ENCODE measurements at places on chromosomes 11 and 22.

GRCh38 chr22:17678817-17679385 is 40.3 kb downstream of the BCL2L13 start:
- no peak for DNase-seq

GRCh38 chr11:86261328-86261727 is 16.8 kb downstream of the EED start:
- no peak for DNase-seq

- no peak for DNase-seq
Observed at GRCh38 chr22:17035246-17035645, 27.2 kb upstream of the GAB4 start.

DNA sequence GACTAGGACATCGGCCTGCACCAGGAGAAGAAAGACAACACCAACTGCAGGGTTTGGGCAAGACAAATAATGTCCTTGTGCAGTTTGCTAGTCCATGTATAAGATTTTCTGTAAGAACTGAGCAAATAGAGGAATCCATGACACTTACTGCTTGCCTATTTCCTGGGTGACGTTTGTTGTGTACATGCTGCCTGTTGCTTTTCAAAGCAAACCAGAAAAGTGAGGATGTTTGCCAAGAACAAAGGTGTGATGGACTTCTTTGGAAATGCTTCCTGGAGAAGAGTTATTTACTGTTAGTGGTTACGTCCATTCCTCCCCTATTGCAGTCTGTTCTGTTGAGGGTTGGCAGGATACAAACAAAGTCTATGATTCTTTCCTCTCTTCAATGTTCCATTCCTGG is 126.5 kb downstream of the CASP12 start:
- no peak for DNase-seq

- no peak for DNase-seq
Observed at GRCh38 chr11:57457643-57458023, 2.7 kb upstream of the RTN4RL2 start.

DNA sequence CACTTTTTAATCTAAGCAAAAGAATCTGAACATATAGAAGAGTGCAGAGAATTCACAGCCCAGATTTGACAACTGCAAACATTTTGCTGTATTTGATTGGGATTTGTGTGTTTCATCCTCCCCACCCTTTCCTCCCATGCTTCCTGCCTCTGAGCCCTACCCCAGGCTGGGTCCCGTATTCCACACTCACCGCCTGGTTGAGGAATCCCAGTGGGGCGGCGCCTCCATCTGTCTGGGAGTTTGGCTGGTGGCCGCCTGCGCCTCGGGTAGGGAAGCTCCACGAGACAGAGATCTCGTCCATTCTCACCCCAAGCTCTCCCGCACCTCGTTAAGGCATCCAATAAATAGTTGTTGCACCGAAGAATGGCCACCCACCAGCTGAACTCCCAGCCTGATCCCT is 105.9 kb upstream of the SLC22A12 start:
- no peak for DNase-seq

- DNase-seq = no peak
Observed at GRCh38 chr11:41963406-41963805, 504.0 kb upstream of the LRRC4C start.

DNA sequence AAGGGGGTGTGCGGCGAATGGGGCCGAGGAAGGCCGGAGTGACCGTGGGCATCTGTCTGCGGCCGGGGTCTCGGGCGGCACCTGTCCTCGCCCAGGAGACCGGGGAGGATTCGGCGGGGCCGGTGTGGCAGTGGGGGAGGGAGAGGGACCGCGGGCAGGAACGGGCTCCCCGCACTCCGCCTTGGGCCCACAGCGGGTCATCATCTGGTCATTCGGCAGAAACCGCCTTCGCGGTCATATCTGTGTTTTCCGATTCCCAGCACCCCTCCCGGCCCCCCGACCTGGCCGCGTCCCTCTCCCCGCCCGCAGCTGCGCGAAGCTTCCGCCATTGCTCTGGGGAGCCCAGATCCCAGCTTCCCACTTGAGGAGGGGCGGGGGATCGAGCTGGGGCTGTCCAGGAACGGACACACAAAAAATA is 824 bp upstream of the CBX6 start:
- no peak for DNase-seq

DNA sequence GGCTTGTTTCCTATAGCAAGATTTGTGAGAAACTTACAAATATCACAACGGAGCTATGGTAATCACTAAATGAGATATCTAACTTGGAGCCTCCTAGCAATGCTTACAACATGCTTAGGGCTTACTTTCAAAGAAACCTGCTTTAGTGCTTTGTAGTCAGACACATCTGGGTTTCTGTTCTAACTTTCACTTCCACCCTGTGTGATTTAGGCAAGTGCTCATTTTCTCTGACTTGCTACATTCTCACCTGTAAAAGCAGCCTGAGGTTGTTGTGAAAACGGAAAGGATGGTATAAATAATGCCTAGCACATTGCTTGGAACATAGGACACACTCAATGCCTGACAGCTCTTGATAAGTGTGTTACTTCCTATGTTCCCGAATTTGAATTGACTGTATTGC is 45.6 kb downstream of the LRRC4C start:
- DNase-seq = no peak

DNA sequence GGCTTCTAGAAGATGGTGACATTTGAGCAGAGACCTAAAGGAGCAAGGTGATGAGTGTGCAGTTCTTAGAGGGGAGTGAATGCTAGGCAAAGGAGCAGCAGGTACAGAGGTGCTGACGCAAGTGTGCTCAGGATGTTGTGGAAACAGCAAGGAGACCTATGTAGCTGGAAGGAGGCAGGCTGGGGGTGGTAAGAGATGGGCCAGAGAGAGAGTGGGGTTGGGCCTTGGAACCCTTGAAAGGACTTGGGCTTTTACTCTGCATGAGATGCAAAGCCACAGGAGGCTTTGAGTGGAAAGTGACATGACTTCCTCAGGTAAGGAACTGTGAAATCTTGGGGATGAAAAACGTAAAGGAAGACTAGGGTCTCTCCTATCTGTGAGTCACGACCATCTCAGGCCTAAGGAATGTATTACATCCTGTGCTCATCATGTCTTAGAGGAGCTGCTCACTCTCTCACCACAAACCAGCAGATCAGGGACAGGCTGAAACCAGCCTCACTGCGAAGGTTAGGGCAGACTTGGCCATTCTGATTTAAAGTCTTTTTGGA is 65.4 kb downstream of the MICAL2 start:
- DNase-seq = no peak

GRCh38 chr11:115705200-115705599 is 201.0 kb upstream of the CADM1 start:
- no peak for DNase-seq

DNA sequence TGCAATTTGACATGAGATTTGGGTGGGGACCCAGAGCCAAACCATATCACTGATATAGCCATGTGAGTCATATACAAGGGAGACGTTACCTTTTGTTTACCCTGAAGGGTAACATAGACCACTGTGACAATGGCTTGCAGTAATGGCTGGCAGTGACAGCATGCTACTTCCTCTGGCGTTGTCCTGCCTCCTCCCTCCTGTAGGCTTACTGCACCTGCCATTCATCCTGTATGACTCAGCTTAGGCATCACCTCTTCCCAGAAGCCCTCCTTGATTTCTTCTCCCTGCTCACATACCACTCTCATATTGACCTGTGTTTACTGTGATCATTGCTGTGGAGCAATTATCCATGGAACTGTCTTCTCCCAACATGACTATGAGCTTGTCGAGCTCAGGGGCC is 12.0 kb upstream of the PVALB start:
- no peak for DNase-seq

GRCh38 chr11:63567044-63567840 is 4.1 kb upstream of the PLAAT2 start:
- DNase-seq = peak; percentile 90

DNA sequence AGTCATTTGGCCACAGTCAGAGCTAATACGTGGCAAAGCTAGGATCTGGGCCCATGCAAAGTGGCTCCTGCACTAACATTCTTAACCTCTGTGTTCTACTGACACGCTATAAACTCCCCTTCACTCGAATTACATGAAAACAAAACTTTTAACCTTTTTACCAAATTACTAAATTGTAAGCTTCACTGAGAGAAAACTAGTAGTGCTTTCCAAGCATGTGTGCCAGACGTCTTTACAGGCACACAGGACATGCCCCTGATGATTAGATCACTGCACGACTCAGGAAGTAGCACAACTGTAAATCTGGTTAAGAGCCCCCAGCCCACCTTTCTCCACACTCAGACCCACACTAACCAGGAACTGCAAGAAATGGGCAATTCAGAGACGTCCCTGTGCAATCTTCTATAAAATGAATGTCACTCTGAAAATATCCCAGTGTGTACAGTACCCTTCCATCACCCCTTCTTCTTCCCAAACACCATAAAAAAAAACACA is 16.1 kb downstream of the PHF21A start:
- no peak for DNase-seq

DNA sequence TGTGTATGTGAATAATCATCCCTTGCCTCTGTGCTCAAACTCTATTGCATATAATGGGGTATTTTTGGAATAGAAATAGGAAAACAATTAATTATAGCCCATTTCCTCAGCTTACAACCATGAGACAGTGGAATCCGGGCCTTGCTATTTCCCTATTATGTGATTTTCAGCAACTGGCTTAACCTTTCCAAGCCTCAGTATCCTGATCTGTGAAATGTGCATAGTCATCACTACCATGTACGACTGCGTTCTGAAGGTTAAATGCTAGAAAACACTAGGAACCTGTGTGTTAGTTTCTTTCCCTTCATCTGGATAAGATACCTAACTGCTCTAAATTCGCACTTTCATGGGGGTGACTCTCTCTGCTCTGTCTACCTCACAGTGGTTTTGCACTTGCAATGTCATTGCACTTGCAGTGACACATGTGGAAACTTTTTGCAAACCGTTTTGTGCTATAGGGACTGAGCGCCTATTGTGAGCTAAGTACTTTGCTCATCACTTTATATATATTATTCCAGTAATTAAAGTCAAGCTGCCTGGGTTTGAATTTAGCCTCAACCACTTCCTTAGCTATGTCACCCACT is 48.3 kb downstream of the IRAG1 start:
- DNase-seq = no peak

GRCh38 chr11:57456960-57457642 is 3.2 kb upstream of the RTN4RL2 start:
- peak; percentile 66 for DNase-seq

DNA sequence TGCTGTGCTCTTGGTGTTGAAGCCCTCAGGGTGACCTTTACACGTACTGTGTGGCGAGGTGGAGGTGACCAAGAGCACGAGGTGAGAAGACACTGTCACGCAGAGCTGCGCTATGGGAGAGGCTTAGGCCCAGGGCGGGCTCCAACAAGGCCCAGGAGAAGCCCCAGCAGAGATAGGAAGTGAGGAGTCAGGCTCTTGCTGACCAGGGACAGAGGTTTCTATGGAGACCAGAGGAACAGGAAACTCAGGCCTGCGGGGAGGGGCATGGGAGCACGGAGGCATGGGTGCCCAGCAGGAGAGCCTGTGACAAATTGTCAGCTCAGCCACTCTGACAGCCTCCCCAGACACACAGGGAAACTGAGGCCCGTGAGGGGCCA is 15.8 kb downstream of the DGKZ start:
- DNase-seq = no peak

- DNase-seq = no peak
Observed at GRCh38 chr22:17152971-17153370, 6.1 kb downstream of the HDHD5 start.

DNA sequence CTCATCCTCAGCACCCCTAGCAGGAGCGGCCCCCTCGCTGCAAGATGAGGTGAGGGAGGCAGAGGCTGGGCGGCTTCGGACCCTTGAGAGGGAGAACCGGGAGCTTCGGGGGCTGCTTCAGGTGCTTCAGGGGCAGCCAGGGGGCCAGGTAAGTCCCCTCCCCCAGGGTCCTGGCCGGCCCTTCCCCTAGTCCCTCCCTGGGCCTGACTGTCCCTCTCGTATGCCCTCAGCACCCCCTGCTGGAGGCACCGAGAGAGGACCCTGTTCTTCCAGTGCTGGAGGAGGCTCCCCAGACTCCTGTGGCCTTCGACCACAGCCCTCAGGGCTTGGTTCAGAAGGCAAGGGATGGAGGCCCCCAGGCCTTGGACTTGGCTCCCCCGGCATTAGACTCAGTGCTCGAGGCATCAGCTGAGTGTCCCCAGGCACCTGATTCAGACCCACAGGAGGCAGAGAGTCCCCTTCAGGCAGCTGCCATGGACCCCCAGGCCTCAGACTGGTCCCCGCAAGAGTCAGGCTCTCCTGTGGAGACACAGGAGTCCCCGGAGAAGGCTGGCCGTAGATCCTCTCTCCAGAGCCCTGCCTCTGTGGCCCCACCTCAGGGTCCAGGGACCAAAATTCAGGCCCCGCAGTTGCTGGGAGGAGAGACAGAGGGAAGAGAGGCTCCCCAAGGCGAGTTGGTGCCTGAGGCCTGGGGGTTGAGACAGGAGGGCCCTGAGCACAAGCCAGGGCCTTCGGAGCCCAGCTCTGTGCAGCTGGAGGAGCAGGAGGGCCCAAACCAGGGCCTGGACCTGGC is 4.0 kb downstream of the CCDC88B start:
- DNase-seq = no peak

- no peak for DNase-seq
Observed at GRCh38 chr11:73950869-73951710, at the start of gene DNAJB13. Gene DNAJB13 (plus strand): TSS chr11:73951026. CDS start chr11:73951070, 44 bp downstream.

DNA sequence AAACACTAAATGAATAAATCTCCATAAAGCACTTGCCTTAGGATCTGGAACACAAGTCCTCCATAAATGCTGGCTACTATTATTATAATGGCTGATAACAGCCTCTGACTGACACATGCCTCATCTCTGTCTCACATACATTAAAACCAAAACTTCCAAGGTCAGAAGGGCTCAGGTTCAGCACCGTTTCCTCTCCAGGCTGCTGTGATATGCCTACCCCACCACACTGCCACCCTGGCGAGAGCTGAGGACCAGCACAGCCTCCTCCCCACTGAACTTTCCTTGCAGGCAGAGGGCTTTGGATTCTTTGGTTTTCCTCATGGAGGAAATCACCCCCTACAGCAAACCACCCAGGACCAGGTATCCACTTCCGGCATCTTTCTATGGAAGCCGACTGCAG is 112.8 kb downstream of the ABTB2 start:
- DNase-seq = no peak

Data from central memory CD8-positive, alpha-beta T cell (primary cell).